ENCODE measurements at places on chromosomes 3 and 15.
A peak's percentile ranks its signal among the peaks of the same experiment; 100 is the strongest.

DNA sequence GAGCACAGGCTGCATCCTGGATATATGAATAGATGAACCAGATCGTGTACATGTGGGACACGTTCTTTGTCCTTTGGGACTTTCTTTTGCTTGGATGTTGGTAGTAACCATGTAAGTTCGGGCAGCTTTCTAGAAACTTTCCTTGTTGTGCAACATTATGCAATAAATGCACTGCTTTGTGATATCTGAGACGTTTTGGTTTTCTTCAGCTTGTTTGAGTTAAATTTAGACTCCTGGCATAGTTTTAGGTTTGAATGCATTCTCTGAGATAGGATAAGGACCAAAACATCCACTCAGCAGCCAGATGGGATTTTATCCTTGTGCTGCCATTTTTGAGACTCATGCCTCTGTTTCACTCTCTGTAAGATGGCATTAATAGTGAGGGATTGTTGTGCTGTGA, 158.9 kb downstream of the IGF1R start:
- no peak overlapping the region for H3K4me3 ChIP-seq
- H3K4me1 ChIP-seq, result no peaks in the 10 kb centered on the region
- H3K27me3 ChIP-seq, result no peaks in the 10 kb centered on the region
- no peaks in the 10 kb centered on the region for H3K36me3 ChIP-seq

- DNase-seq, result no peak
- no peaks in the 10 kb centered on the region for H3K36me3 ChIP-seq
- H3K27ac ChIP-seq, result no peak overlapping the region
These were observed 6.4 kb upstream of the ISL2 start for GRCh38 chr15:76330080-76330680.

DNA sequence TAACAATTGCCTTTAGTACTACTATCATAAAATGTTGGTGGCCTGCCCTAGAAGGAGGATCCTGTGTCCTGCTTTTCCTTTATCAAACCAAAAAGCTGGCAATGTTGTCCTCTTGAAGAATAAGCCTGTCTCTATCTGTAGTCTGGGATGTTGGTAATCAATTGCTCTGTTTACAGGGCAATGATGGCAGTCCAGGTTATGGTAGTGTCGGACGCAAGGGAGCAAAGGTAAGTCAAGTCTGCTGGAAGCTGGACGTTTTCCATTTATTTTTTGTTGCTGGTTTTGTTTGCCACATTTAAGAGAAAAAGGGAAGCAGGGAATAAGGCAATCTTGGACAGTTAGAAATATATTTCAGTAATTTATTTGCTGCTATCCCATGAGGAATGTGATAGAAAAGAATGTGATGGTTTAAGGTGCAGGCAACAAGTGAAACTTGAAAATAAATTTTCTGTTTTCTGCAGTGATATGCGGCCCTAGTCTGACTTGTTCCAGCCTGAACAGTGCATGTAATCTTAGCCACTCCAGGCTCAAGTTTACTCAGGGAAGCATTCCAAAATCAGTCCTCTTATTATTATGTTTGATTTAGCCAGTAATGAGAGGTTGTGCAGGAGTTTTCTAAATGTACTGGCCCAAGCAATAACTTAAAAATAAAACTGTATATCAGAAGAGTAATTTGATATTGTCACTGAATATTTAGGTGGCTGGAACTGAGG, 110.3 kb downstream of the COL6A6 start:
- no peaks in the 10 kb centered on the region for H3K36me3 ChIP-seq
- DNase-seq, result no peak
- H3K4me3 ChIP-seq, result no peak overlapping the region
- H3K27ac ChIP-seq, result no peak overlapping the region
- no peaks in the 10 kb centered on the region for H3K4me1 ChIP-seq

- no peak for DNase-seq
- H3K4me1 ChIP-seq, result no peaks in the 10 kb centered on the region
- H3K4me3 ChIP-seq, result no peak overlapping the region
- no peaks in the 10 kb centered on the region for H3K27me3 ChIP-seq
- no peaks in the 10 kb centered on the region for H3K36me3 ChIP-seq
These were observed 145.9 kb downstream of the MEIS2 start for GRCh38 chr15:36954486-36954885.

DNA sequence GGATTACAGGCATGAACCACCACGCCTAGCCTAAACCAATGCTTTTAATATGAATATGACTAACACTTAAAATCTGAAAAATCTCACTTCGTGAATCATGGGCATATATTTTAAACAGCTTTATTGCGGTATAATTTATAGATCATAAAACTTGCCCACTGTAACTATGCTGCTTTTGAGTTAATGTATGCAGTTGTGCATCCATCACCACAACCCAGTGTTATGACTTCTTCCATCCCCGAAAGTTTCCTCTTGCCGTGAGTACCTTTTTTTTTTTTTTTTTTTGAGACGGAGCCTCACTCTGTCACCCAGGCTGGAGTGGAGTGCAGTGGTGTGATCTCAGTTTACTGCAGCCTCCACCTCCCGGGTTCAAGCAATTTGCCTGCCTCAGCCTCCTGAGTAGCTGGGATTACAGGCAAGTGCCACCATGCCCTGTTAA, 7.1 kb downstream of the KAT2B start:
- no peaks in the 10 kb centered on the region for H3K27me3 ChIP-seq
- peaks cover 46% of the 10 kb centered on the region for H3K36me3 ChIP-seq
- peaks cover 74% of the 10 kb centered on the region for H3K4me1 ChIP-seq
- H3K4me3 ChIP-seq, result peak overlapping the region; percentile 17
- peak overlapping the region; percentile 11 for H3K27ac ChIP-seq

GRCh38 chr3:190721330-190721729, 141.2 kb downstream of the GMNC start:
- H3K4me3 ChIP-seq, result no peak overlapping the region
- H3K27me3 ChIP-seq, result no peaks in the 10 kb centered on the region
- no peaks in the 10 kb centered on the region for H3K36me3 ChIP-seq
- H3K4me1 ChIP-seq, result no peaks in the 10 kb centered on the region
- DNase-seq, result no peak

Measured in activated CD8-positive, alpha-beta memory T cell treated with anti-CD3 and anti-CD28 coated beads, Interleukin-2, amount 10 ng/mL, durations not matched to agents 7 days and 5 days (primary cell).